ENCODE measurements at places on chromosomes 3 and 15. TPM values are rescaled to one million over a fixed set of nuclear protein-coding genes. Genes with fewer than 3 reads are reported as not detected.

PIK3R4 gene
- 19.2 TPM for total RNA-seq

ZNF621 gene
- 35.7 TPM for total RNA-seq

DNA sequence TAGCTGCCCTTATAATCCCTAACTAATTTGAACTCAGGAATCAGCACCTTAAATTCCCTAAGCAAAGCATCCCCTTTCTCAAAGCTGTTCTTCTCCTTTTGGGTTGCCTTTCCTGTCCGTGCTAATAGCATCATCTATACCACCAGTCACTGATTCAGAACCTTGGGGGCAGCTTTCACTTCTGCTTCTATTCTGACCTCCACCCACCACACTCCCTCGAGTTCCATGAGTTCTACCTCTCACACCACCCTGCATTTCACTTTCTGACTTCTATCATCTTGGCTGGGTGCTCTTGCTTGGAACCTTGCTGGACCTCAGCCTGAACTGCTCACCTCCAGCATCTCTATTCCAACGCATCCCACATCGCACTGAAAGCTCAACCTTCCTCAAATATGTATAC is 55.4 kb upstream of the KCNMB2 start:
- DNase-seq, result no peak

GRCh38 chr3:169103951-169104941 is 559.3 kb downstream of the MECOM start:
- DNase-seq, result no peak

DNA sequence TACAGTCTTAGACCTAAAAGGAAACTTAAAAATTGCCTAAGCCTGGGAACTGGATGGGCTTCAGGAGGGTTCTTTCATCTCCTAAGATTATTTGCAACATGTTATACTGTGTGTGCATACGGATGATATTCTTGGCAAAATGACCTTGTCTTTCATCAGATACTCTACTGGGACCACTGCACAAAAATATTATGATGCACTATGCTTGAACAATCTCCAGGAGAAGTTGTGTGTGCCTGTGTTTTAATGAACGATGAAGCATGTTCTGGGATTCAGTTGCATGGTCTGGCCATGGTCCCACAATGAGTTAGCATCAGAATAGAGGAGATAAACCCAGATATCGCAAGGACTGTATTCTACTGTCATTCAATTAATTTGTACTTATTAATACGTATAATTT is 68.7 kb downstream of the GAP43 start:
- no peak for DNase-seq

DNA sequence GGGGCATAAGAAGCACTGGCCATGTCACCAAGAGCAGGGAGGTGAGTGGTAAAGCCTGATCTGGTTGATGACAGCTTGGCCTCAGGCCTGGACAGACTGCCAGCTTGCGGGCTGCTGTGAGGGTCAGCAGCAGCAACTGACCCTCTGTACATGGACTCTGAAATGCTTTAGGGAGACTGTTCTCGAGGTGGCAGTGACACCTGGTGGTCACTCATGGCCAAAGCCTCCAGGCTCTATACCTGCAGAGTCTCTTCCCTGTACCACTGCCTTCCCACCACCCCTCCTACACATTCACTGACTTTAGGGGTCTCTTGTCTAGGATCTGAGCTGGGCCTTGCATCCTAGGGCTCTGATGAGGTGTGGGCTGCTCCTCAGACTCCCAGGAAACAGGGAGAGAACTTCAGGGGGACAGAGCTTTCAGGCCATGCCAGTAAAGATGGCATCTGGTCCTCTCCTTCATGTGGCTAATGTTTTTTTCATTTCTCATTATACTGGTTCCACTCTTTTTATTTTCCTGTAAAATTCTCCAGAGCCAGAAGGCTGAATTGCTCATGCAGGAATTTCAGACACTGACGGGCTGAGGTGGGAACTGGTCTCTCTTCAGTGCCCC is 17.2 kb upstream of the TIMP4 start:
- peak; percentile 67 for DNase-seq

FAM3D gene
- total RNA-seq, result not detected

DNA sequence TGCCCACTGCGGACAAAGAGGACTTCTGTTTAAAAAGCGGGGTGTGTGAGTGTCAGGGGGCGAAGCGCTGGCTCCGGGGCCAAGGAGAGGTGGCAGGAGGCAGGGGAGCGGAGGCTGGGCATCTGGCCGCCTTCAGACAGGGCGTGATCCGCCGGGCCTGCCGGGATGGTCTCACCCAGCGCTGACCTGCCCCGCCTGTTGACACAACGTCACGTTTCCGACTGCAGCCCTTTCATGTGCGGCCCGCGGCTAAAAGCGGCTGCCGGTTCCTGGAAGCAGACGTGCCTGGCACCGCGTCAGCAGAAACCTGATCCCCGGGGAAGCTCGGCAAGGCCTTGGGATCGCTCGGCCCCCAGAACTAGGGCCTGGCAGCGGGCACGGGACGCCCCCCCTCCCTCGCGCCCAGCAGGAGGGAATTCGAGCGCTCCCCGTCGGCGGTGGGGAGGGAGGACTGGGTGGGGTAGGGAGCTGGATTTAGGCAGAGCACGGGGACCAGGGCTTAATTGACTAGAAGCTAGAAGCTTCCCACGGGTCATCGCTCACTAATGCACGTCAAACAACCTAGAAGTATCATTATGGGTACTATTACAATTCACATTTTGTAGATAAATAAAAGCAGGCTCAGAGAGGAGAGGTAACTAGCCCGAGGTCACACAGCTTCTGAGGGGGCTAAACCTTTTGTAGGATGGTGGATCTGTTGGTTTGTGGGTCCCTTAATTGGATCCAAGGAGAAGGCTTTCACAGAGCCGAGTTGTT is 7.7 kb downstream of the BHLHE40 start:
- DNase-seq, result peak; percentile 97

GRCh38 chr3:17176757-17177156 is 292.0 kb downstream of the PLCL2 start:
- no peak for DNase-seq

DNA sequence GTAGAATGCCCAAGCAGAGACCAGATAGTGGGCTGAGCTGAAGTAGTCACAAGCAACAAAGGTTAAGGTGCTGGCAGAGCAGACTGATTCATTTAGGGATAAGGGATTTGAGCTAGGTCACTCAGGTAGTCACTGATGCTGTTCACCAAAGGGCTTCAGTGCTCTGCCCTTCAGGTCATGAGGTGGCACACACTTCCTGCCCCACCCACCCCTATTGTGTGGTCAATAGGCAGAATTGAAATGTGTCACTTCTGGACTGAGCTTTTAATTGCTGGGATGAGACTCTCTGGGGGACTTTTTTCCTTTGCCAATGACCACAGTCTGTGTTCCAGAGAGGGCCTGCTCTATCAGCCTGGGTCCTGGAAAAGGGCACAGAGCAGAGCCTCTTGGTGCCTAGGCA is 2.9 kb upstream of the DIS3L start:
- no peak for DNase-seq

NME9 gene
- not detected for total RNA-seq

DNA sequence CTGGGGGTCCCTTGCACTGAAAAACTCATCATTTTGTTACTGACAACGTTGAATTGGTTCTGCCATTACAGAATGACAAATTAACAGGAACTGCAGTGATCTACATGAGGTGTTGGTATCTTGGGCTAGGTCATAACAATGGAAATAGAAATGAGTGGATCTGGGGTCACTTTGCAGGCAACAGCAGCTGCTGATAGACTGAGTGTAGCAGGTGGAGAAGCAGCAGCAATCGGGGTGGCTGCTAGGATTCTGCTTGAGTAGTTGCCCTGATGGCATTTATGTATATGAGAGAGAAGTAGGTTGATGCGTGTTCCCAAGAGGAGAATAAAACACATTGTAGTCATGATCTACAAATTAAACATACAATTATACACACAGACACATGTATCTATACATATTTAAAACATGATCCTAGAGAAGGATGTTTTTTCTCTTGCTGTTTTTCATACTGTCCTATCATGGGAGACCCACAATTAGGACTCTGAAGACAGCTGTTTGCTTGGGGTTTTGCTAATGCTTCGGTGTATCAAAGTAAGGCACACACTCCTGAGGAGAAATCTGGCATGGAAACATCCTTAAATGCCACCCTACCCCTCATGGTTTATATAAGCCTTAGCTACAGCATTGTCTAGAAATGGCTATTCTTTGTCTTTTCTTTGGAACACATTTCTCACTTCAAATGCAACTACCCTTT is 15.8 kb upstream of the THBS1 start:
- no peak for DNase-seq

DNA sequence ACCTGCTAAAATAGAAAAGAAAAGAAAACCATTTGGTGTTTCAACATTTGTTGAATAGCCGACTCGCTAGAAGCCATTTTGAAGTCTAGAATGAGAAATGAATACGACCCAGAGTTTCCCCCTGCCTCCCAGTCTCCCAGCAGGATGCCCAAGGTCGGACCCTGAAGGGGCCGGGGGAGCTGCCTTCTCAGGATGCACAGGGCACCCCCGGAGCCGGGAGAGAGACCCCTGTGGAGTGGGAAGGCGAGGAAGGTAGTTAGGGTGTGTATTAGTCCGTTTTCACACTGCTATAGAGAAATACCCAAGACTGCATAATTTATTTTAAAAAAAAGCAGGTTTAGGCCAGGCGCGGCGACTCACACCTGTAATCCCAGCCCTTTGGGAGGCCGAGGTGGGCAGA is 44.7 kb downstream of the NIPA2 start:
- DNase-seq, result no peak

- no peak for DNase-seq
These were observed 522.2 kb downstream of the SOX2 start for GRCh38 chr3:182233957-182234356.

WDR72 gene
- not detected for total RNA-seq

DNA sequence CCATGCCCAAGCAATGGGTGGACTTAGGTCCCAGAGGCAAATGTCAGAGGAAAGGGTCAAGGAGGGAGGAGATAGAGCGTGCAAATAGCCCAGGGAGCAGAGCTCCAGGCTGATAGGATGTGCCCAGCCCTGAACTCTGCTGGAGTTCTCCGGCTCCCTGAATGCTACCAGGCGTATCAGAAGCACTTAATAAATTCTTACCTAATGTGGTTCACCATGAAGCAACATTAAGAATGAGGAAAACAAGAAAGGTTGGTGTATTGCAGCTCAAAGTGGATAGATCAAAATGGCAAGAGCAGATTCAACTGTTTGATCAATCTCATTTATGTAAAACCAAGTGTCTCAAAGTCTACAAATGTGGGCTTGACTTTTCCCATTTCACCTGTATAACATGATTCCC is 38.3 kb downstream of the PXYLP1 start:
- no peak for DNase-seq

- DNase-seq, result peak; percentile 36
These were observed 693 bp downstream of the CD200 start for GRCh38 chr3:112333381-112334317.

GRCh38 chr15:62187425-62187824 is 22.3 kb upstream of the C2CD4B start:
- no peak for DNase-seq

All from uterus (tissue), 4 donors.